ENCODE measurements at places on chromosomes 6 and 20.

DNA sequence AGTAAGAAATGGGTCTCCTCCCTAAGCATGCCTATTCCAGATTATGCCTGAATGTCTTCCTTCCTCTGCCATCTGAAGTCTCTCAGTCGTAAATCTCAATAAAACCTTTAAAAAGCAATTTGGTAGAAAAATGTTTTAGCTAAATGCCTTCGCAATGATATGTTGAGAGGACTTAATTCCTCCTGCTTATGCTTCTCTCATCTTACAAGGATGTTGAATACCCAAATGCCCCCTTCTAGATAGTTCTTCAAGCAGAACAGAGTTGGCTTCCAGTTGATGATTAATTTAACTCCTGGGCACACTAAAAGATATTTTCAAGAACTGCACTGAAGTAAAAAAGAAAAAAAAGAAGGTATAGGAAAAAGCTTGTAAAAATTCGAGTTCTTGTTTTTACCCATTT is 275.0 kb upstream of the SPTLC3 start:
- DNase-seq: no peak

DNA sequence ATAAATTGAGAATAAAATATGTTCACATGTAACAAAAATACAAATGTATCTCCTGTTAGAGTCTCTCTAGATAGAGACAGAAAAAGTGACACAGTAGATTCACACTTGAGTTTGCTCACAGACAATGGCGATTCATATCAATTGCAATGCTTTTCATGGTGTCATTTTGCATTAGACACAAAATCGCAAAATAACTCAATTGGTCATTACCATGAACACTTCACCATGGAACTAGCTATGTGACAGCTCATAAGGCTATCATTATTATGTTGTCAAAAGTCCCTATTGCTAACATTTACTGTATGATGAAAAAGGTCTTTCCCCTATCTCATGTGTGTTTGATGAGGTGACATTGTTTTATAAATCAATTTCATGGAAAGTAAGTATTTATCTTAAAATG is 249.5 kb upstream of the AGPAT4 start:
- DNase-seq: no peak

DNA sequence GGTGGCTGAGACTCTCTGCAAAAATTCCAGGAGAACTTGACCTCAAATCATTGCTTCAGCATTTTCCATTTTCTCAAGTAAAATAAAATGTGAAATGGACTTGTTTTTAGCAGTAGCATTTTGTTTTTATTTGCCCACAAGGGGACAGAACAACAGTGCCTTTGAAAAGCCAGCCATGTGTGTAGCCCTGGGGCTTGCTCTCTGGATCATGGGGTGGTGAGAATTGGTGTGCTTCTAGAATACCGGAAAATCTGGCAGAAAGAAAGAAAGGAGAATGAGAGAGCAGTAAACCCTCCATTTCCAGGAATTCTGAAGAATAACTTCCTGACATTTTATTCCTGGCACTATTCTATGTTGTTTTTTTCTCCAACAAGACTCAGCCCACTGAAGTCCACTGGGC is 254.7 kb upstream of the MOCS1 start:
- no peak for DNase-seq

GRCh38 chr6:33586108-33586640 is 6.1 kb upstream of the BAK1 start:
- DNase-seq: no peak

- DNase-seq: no peak
Observed at GRCh38 chr20:10429443-10429981, 4.5 kb downstream of the MKKS start.

DNA sequence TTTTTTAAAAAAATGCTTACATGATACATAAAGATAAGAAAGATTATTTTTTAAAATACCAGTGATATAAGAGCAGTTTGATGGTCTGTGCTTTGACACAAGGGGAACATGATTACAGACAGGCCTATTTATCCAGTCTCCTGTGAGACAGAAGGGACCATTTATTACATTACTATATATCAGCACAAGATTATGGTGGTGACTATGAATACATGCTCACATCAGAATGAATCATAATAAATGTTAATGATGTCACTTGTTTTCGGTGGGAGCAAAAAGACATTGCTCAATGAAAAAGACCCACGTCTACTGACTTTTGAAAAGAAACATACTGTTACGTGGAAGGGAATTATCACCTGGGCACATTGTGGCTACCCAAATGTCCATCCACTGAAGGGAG is 455.1 kb downstream of the CDC5L start:
- no peak for DNase-seq

Data from NCI-H1048 (cell line).